ENCODE measurements at places on chromosomes 13 and 19.

- peak; percentile 22 for DNase-seq
These were observed 13.9 kb downstream of the APLP1 start for GRCh38 chr19:35882114-35882832.

GRCh38 chr13:27403727-27404385 is 20.6 kb upstream of the GTF3A start:
- DNase-seq, result no peak

- no peak for DNase-seq
These were observed 83.5 kb upstream of the KCTD15 start for GRCh38 chr19:33713194-33713593.

GRCh38 chr19:44539991-44540390 is 10.5 kb upstream of the CEACAM20 start:
- DNase-seq, result no peak

- DNase-seq, result peak; percentile 72
These were observed 959 bp upstream of the RAB4B start for GRCh38 chr19:40776932-40777644.

Data from NCI-H2107 (cell line).